HS-27A (cell line): ENCODE measurements at places on chromosomes 3 and 15.

GRCh38 chr3:16181361-16181760 is 6.9 kb downstream of the GALNT15 start:
- no peak for DNase-seq

DNA sequence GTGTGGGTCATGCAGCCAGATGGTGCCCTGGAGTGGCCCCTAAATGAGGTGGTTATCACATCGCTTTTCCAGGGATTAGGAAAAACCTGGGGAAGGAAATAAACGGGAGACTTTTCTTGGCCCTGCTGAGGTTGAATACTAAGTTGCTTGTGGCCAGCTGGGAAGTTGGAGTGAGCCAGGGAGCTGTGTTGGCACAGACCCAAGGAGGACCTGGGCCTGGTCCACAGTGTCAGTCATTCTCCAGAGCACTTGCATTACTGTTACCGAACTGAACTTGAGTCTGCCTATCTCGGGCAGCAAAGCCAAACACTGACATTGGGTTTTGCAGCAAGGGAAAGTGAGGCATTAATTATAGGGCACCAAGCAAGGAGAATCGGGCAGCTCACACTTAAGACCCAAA is 339.0 kb downstream of the GABRB3 start:
- no peak for DNase-seq

DNA sequence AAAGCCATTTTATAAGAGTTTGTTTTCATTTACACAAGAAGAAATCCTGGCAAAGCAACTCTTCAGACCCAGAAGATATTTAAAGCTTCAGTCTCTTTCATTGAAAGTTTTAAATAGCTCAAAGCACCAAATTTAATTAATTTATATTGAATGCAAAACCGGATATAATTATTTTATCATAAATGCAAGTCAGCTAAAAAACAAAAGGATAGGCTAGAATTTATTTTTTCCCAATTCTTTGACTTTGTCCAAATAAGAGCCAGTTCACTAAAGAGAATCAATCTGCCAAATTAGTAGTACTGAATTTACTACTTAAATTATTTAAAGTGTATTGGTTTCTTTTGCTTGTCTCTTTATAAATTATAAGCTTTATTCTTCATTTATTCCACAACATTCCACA is 101.5 kb downstream of the ZNF385D start:
- DNase-seq, result no peak

DNA sequence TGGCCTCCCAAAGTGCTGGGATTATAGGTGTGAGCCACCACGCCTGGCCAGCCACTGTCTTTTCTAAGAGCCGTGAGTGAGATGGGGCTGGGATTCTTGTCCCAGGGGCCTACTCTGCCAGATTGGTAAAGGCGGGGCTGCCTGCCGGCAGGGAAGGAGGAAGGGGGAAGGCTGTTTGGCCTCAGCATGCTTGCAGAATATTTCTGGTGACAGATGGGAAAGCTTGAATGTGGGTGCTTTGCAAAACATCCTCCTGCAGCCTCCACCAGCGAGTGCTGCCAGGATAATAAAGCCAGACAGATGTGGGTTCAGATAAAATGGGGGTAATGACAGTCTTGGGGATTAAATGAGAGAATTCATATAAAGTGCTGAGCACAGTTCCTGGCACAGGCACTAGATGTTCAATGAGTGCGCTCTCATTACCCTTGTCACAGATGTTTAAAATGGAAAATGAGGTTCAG is 19.8 kb upstream of the ACOX2 start:
- no peak for DNase-seq

- no peak for DNase-seq
These were observed 2.5 kb upstream of the PLCB2 start for GRCh38 chr15:40310001-40310959.

- DNase-seq, result no peak
These were observed 150.4 kb downstream of the RTP4 start for GRCh38 chr3:187518616-187519015.

DNA sequence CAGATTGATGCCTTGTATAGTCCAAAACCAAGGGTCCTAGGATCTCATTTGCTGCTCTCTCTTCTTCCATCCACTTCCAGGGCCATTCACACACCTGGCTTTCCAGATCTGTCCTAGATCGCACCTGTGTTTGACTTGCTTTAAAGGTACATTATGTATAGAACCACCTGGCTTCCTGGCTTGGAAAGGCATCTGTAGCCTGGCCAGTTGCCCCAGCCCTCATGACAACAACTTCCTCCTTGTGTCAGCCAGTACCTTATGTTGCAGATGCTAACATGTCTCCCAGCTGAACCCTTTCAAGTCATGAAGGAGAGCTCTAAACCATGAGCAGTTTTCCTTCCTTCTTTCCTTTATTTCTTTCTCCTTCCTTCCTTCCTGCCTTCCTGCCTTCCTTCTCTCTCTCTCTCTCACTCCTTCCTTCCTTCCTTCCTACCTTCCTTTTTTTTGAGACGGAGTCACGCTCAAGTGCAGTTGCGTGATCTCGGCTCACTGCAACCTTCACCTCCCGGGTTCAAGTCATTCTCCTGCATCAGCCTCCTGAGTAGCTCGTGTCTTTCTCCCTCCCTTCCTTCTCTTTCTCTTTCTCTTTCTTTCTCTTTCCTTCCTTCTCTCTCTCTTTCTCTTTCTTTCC is 2.5 kb upstream of the HTR3C start:
- DNase-seq, result no peak
